Activated T-cell treated with anti-CD3 and anti-CD28 coated beads for 24 hours (primary cell): ENCODE measurements at places on chromosomes 16 and 17.

GRCh38 chr17:35345445-35345925 is 27.9 kb downstream of the SLFN11 start:
- no peak for DNase-seq

DNA sequence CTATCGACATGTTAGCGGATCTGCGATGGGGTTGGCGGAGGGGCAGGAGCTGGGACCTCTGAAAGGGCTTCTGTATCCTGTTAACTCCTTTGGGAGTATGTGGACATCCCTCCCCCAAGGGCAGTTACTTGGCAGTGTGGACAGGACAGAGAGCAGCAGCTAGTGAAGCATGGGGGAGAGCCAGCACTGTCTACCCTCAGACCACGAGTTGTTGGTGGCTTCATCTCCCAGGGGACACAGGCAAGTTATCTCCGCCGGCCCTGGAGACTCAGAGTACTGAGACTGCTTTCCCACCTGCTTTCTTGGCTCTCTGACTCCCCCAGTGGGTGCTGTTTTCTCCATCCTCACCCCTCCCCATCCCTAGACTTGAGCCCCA is 5.3 kb upstream of the GFAP start:
- DNase-seq, result no peak

GRCh38 chr16:2035431-2036199 is 8.9 kb downstream of the NHERF2 start:
- DNase-seq, result no peak

GRCh38 chr17:73013301-73013700 is 79.2 kb downstream of the SLC39A11 start:
- DNase-seq, result no peak

GRCh38 chr16:21950782-21951521 is 2.2 kb upstream of the UQCRC2 start:
- DNase-seq, result no peak

GRCh38 chr17:296906-297690 is 55.5 kb downstream of the RPH3AL start:
- no peak for DNase-seq

- no peak for DNase-seq
These were observed 46.4 kb downstream of the GDPD1 start for GRCh38 chr17:59266745-59267144.
